ENCODE measurements at places on chromosomes 13 and 19.

DNA sequence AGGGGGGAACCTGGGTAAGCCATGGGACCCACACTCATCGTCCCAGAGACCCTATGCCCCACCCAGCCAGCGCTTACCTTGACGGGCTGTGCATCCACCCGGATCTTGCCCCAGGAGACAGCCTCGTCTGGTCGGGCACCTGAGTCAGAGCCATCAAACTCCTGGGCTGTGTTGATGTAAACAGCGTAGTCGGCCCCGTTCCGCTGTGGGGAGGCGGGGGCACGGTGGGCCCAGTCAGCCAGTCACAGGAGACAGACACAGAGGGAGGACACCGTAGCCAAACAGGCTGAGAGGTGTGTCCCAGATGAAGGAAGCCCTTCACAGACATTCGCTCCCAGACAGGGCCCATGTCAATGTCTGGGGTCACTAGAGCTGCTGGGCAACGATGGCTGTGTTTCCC, 5.7 kb downstream of the DHPS start:
- DNase-seq, result no peak

- DNase-seq, result peak; percentile 70
Observed at GRCh38 chr19:12052497-12053169, at the start of gene ZNF878. Gene ZNF878 (minus strand): TSS chr19:12052961. CDS start chr19:12052801, 160 bp downstream.

DNA sequence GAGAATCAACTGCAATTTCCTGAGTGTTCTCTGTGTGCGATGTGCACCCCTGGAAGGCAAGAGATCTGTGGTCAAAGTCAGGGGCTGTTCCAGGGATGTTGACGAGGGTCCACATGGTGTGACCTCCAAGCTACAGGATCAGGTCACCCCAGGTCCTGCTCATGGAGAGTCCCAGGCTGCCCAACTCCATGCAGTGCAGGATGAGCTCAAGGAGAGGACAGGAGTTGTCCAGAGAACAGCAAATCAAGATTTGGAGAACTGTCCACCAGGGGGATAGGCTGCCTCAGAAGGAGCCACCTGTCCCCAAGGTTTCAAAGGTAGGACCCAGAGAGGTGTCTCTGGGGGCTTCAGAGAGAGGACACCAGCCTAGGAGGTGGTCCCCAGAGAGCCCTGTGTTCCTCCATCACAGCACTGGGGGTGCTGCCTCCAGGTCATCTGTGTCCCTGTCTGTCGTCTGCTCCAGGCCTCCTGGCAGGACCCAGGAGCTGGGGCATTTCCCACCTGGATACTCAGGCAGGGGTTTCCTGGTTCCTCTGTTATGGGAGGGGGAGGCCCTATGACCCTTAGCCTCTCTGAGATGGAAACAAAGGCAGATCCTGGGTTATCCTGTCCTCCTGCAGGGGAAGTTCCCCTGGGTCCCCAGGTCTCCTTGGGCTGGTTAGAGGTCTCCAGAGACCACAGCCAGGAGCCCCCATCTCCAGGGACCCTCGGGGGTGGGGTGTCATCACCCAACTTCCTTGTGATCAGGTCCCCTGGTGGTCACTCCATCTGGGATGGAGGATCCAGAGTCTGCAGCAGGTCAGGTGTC, 2.1 kb upstream of the CEACAM7 start:
- no peak for DNase-seq

GRCh38 chr19:3183721-3184641, 1.7 kb upstream of the NCLN start:
- DNase-seq, result no peak

DNA sequence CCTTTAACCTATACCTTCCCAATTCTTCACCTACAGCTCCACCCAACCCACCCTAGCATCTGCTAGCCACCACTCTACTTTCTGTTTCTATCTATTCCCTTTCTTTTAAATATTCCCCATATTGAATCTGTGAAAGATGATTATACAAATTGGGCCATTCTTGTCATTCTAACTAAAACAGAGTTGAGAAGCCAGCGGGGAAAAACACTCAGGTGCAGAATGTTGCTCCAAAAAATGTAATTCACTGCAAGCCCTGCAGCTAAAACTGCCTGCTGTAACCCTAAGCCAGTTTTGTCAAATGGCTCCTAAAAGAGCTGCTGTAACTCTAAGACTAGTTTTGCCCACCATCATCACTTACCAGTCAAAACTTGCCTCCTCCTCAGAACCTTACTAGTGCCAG, 1468.6 kb upstream of the MIR17HG start:
- DNase-seq, result no peak

- no peak for DNase-seq
Observed at GRCh38 chr13:111202156-111202621, 87.1 kb downstream of the ARHGEF7 start.

DNA sequence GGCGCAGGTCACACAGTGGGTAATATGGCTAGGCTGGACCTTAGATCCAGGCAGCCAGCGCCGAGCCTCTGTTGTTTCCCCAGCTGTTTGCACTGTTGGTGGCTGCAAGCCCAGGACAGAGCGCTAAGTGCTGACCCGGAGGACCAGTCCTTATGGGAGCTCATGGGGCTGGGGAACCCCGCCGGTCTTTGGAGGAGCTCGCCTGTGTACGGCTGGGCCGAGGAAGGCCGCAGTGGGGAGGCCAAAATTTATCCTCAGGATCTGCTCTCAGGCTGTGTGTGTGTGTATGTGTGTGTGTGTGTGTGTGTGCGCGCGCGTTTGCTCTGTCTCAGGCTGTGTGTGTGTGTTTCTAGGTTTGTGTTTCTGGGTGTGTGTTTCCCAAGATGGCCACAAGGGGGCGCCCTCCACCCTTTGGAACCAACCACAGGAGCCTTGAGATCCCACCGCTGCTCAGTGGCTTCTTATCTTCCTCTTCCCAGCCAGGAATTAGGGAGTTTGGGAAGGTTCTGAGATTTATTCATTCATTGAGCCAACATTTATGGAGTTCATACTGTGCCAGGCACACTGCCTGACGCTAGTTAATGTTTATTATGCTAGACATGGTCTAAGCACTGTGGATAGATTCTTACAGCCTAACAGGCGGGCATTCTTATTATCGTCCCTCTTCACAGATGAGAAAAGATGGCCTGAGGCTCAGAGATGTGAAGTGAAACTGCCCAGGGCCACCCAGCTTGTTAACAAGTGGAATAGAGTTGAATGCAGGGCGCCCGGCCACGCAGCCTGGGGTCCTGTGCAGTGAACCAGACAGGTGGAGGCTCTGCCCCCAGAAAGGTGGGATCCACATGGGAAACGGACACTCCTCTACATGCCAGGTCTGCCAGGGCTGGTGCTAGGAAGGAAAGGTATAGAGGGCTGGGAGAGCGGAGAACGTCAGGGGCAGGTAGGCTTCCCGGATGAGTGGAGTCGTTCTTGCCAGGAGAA, 13.0 kb downstream of the PGLYRP1 start:
- DNase-seq, result peak; percentile 41

DNA sequence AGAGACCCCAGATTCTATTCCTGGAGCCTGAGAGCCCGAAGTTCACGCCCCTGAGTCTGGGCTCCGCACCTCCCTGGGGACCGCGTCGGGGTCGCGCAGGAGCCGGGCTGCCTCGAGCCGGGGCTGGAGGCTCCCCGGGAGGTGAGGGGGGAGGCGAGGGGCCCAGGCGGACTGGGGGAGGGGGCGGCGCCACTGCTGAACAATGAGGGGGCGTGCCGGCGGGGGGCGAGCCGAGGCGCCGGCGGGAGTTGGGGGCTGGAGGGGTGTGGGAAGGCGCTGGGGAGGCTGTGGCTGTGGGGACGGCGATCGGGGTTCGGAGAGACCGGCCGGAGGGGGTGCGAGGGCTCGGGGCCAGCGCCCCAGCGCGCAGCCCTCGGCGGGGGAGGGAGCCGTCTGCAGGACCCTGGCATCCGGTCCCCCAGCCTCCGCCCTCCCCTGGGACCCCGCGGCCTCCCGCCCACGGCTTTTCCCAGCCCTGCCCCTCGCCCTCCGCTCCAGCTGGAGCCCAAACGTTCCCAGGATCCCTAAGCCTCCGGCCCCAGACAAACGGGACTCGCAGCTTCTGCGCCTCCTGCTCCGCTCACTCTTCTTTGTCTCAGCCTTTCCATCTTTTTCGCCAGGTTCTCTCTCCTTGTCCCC, 922 bp downstream of the PLEKHG2 start:
- no peak for DNase-seq

GRCh38 chr13:52811841-52812240, 36.6 kb downstream of the PCDH8 start:
- DNase-seq, result no peak

DNA sequence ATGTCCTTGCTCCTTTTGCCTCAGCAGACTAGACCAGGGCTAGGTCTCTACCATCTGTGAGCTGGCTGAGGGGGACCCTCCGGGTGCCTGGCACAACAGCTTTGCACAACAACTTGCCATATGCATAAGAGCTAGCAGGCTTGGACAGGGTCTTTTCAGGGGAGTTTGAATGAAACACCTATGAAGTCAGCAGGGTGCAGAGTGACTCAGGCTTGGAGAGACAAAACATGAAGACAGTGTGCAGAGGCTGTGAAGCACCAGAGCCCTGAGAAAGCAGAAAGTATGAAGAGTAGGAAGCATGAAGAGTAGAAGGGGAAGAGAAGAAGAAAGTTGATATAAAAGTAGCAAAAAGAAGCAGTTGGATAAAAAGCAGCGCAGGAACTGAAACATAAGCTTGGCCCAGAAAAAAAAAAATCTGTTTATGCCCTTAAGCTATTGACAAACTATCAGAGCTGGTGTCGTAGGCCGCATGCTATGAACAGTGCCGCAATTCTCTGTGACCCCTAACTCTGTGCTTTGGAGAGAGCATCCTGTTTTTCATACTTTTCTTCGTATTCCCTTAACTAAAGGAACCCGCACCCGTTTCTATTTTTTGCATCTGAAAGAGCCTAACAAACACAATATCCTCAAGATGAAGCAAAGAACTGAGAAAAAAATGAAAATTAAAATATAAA, 52.7 kb upstream of the FAM216B start:
- no peak for DNase-seq

DNA sequence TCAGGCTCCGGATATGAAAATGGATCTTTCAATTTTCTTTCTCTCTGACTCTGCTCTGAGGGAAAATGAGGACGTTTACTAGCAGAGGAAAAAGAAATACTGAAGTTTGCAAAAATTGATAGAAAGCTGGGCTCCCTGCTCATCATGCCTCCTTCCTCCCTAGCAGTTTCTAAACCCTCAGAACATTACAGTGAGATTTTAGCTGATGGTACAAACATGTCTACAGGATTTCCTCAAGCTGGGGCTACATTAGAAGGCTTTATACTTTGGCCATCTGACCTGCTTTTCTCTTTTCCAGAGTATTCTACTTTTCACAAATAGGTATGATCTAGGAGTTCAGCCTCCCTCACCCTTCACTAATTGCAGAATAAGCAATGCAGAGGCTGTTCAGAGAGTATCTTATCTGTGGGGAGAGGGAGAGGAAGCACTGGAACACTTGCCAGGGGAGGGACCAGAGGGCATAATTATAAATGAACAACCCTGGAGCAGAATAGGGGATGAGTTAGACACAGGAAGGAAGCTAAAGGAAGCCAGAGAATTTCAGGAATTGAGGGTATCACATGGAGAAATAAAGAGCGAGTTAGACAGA, 30.0 kb downstream of the CEACAM1 start:
- DNase-seq, result no peak

DNA sequence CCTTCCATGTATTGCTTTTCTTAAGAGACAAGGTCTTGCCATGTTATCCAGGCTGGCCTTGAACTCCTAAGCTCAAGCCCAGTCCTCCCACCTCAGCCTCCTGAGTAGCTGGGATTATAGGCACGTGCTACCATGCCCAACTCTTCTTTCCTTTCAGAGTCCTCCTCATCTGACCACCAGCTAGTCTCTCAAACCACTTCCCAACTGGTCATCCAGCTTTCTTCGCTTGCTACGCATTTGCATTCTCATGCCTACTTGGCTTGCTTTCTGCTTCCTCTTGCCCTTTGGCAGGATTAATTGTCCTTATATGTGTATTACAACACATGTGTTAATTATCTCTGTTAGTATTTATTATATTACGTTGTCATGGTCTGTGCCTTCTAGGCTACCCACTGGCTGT, 6.3 kb downstream of the GPR18 start:
- DNase-seq, result peak; percentile 36

GRCh38 chr13:35164324-35164932, 222.4 kb downstream of the NBEA start:
- peak; percentile 60 for DNase-seq

GRCh38 chr19:8017808-8018207, 12.4 kb upstream of the ELAVL1 start:
- DNase-seq, result peak; percentile 38

DNA sequence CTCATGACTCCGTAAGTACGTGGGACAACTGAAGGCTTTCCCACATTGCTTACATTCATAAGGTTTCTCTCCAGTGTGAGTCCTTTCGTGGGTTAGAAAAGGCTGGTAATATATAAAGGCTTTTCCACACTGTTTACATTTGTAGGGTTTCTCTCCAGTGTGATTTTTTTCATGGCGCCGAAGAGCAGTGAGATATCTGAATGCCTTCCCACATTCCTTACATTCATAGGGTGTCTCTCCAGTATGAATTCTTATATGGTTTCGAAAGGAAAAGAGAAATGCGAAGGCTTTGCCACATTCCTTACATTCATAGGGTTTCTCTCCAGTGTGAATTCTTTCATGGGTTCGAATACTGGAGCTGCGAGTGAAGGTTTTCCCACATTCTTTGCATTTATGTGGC, 29.5 kb downstream of the ZNF490 start:
- no peak for DNase-seq

DNA sequence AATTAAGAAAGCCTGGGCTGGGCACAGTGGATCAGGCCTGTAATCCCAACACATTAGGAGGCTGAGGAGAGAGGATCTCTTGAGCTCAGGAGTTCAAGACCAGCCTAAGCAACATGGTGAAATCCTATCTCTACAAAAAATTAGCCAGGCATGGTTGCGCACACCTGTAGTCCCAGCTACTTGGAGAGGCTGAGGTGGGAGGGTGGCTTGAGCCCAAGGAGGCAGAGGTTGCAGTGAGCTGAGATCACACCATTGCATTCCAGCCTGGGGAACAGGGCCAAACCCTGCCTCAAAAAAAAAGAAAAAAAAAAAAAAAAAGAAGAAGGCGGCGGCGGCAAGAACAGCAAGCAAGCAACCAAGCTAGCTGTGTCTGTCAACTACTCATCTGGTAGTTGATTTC, 26.7 kb downstream of the TSC22D1 start:
- no peak for DNase-seq

- DNase-seq, result no peak
Observed at GRCh38 chr19:44756089-44756562, 7.6 kb downstream of the BCL3 start.

DNA sequence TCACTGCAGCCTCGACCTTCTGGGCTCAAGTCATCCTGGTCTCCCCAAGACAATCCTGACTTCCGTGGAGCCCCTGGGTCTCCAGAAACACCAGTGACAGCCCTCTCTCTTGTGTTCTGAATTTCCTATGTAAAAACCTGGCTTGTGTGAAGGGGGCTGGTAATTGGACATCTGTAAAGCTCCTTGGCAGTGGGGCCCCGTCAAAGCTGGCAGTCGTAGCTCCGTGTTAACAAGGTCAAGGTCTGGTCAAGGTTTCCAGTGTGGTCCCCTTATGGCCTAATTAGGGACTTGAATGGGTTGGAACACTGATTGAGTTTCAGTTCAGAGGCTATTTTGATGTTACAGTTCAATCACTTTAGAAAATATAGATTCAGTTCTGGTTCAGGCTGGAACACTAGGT, 32.8 kb upstream of the NDUFS7 start:
- DNase-seq, result no peak

GRCh38 chr19:35348911-35349611, 1.4 kb downstream of the FFAR1 start:
- no peak for DNase-seq

- DNase-seq, result no peak
Observed at GRCh38 chr13:51734786-51735185, 69.2 kb downstream of the DHRS12 start.
